ENCODE measurements at places on chromosomes 12 and 14.

GRCh38 chr12:91991399-91992187, 154.1 kb downstream of the BTG1 start:
- DNase-seq, result peak; percentile 13

DNA sequence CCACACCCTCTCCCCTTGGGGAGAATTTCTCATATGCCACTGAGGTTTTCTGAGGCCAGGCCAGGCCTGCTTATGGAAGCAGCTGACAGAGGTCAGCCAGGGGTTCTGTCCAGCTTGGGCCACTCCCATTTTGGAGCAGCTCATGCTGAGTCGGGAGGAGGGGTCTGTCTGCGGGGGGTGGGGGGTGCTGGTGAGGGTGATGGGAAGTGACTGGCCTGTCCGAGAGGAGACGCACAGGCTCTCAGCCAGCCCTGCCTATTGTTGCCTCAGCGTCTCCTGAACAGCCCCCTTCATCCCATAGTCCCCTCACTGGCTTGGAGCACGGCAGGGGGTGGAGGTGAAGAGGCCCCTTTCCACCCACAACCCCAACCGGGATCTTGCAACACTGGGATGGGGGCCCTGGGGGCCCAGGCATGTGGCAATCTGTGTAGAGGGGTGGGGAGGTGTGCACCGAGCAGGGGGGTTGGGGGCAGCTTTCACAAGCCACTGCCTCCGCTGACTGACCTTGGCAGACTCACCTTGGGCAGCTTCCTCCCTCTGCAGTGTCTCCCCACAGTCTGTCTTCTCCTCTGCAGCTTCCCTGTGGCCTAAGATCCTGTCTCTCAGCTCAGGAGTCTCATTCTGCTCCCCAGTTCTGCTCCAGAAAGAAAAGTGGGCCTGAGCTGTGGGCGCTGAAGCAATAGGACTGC, 5.5 kb downstream of the CEBPE start:
- no peak for DNase-seq

GRCh38 chr12:83036847-83037246, 350.1 kb downstream of the TMTC2 start:
- no peak for DNase-seq

DNA sequence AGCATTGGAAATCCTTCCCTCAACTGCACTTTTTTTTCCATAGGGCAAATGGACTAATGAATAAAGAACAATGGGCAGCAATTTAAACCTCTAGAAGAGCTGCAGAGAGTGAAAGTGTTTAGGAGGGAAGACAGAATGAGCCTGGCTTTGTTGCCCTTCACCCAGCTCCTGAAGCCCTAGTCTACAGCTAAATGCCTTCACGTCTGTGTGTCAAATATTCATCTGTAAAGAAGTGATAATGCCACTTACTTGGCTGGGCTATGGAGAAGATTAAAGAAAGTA, 45.6 kb downstream of the FLRT2 start:
- no peak for DNase-seq

GRCh38 chr12:60168441-60168840, 572.6 kb downstream of the SLC16A7 start:
- no peak for DNase-seq

DNA sequence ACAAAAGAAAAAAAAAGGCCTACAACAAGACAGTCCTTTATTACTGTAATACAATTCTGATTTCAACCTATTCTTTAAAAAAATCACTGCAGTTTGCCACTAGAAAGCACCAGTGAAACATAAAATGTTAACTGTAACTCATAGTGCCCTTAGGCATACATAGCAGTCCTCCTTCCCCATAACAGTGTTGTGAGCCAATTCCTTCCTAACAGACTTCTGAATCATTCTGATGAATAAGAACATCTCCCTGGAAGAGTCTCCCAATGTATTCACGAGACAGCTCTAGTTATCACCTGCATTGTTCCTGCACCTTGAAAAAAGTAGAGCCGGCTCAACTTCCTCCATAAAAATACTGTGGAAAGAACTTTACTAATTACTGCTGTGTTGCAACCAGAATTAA, 213.6 kb upstream of the FSCB start:
- no peak for DNase-seq

- DNase-seq, result no peak
Measured at GRCh38 chr14:24259282-24260025, 3.5 kb downstream of the TGM1 start.

GRCh38 chr12:47158792-47159191, 79.0 kb upstream of the AMIGO2 start:
- DNase-seq, result no peak
